ENCODE measurements at places on chromosomes 4 and X.

- DNase-seq = no peak
Observed at GRCh38 chr4:176805155-176805554, 12.4 kb upstream of the VEGFC start.

- no peak for DNase-seq
Observed at GRCh38 chrX:21524008-21524407, 134.1 kb downstream of the KLHL34 start.

GRCh38 chrX:19907794-19908193 is 20.4 kb upstream of the SH3KBP1 start:
- DNase-seq = no peak

DNA sequence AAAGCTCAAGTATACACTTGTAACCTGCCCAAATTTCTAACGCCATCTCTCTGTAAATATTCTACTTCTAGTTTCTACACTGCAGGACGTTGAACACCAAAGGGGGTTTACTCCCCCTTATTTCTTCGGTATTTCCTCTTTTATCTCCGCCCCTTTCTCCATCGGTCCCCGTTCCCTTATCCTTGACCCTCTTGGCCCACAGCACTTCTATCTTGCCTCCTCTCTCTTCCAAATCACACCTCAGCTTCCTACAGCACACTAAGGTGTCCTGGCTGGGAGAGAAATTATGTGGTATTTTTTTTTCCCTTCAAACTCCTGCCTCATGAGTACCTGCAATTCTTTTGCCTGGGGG is 715 bp downstream of the ZMAT1 start:
- DNase-seq = no peak

GRCh38 chr4:114378305-114378903 is 220.2 kb upstream of the UGT8 start:
- no peak for DNase-seq

- no peak for DNase-seq
Observed at GRCh38 chrX:38847206-38847902, 46.1 kb downstream of the MID1IP1 start.

DNA sequence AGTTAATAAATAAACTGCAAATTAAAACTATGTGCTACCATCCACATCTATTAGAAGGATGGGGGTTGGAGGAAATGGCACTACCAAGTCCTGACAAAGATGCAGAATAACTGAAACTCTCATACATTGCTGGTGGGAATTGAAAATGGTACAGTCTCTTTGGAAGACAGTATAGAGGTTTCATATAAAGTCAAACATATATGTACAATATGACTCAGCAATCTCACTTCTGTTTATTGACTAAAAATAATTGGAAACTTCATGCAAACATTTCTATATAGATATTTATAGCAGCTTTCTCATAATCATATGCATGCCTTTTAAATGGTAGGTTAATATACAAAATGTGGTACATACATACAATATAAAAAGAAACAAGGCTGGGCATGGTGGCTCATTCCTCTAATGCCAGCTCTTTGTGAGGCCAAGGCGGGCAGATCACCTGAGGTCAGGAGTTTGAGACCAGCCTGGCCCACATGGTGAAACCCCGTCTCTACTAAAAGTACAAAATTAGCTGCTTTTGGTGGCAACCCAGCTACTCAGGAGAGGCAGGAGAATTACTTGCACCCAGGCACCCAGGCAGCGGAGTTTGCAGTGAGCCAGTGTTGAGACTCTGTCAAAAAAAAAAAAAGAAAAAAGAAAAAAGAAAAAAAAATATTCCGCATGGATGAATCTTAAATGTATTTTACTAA is 225.0 kb upstream of the CXXC4 start:
- DNase-seq = no peak

GRCh38 chrX:68086709-68087108 is 346.6 kb downstream of the OPHN1 start:
- DNase-seq = no peak

GRCh38 chrX:132401935-132402334 is 86.9 kb downstream of the MBNL3 start:
- no peak for DNase-seq

- DNase-seq = no peak
Observed at GRCh38 chr4:15754323-15754722, 23.8 kb upstream of the CD38 start.

DNA sequence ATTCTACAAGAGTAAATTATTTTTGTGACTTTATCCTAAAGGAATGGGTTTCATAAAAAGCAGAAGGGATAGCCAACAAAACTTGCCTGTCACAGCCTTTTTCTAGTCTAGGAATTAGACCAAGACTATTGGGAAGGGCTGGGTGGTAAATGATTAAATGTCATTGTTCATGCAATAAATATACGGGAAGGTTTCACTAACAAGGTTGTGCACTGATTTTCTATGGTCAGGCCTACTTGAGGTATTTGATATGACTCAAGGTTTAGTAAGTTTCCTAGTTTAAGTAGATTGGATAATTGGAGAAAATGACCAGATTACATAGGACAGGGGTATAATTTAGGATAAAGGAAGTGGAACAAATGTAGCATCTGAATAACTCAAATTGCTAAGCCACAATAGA is 249.1 kb upstream of the BMP3 start:
- DNase-seq = no peak

DNA sequence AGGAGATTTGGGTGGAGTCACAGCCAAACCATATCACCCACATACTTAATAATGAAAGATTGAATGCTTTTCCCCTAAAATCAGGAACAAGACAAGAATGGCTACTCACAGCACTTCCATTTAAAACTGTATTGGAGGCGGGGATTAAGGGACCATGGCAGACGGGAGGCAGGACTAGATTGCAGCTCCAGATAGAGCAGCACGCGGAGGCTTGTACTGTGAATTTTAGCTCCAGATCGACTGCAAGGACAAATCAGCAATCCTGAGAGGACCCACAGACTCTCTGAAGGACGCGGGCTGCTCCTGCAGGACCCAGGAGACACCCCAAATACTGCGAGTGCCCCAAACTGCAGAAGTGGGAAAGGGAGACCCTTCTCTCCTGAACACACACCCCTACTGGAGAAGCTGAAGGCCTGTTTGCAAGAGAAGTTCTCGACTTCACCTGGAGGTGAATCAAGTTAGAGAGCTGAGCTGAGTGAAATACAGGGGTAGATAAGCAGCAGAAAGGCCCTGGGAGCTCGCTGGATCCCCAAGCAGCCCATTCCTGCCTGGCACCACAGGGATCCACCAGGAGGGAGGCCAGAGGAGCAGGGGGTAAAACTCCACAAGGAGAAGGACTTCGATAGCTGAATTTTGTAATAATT is 207.4 kb upstream of the INTU start:
- no peak for DNase-seq

- DNase-seq = no peak
Observed at GRCh38 chr4:7060346-7061150, 7.3 kb downstream of the GRPEL1 start.

DNA sequence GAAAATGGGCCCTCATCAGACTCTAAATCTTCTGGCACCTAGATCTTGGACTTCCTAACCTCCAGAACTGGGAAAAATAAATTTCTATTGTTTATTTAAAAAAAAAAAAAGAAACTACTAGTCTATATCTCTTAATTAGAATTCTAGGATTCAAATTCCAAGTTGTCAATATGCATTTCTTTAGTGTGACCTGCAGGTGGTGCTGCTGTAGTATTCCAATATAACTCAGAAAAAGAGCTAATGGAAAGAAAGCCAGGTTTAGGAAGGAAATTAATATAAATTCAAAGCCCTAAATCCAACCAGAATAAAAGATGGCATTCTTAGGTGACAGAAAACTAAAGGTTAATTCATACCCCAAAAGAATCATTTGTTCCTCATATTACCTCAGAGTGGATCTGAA is 80.0 kb upstream of the NALF2 start:
- no peak for DNase-seq

DNA sequence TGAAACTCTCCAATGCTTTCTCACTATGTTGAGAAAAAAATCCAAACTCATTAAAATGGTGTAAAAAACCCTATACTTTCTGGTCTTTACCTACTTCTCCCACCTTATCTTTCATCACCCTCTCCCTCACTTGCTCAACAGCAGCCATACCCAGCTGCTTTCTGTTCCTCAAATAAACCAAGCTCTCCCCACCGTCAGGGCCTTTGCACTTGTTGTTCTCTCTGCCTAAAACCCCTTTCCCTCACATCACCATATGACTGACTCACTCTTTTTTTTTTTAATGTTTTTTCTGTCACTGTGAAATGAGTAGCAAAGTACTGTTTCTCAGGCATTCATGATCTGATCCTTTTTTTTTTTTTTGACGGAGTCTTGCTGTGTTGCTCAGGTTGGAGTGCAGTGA is 122.3 kb upstream of the TMEM164 start:
- DNase-seq = no peak

GRCh38 chrX:119236623-119237561 is 807 bp downstream of the PGRMC1 start:
- DNase-seq = peak; percentile 8

- no peak for DNase-seq
Observed at GRCh38 chrX:38929966-38930421, 128.7 kb downstream of the MID1IP1 start.

- DNase-seq = no peak
Observed at GRCh38 chrX:136220540-136220939, 30.7 kb downstream of the MAP7D3 start.

DNA sequence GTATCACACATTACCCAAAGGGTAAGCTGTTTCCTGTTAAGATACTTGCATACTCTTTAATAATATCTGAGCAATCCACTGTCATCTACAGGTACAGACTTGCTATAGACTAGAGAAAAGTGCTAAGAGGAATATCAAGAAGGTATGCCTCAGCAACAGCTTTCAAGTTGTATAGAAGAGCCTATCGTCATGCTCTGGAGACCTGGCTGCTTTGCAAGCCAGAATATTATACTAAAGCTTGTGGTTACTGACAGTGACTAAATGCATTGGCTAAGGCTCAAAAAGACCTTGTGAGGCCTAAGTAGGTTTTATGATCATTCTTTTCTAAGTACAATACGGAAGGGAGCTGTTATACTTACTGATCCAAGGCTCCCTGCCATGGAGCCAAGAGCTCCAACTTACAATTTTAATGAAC is 11.3 kb downstream of the LAMP2 start:
- DNase-seq = no peak

DNA sequence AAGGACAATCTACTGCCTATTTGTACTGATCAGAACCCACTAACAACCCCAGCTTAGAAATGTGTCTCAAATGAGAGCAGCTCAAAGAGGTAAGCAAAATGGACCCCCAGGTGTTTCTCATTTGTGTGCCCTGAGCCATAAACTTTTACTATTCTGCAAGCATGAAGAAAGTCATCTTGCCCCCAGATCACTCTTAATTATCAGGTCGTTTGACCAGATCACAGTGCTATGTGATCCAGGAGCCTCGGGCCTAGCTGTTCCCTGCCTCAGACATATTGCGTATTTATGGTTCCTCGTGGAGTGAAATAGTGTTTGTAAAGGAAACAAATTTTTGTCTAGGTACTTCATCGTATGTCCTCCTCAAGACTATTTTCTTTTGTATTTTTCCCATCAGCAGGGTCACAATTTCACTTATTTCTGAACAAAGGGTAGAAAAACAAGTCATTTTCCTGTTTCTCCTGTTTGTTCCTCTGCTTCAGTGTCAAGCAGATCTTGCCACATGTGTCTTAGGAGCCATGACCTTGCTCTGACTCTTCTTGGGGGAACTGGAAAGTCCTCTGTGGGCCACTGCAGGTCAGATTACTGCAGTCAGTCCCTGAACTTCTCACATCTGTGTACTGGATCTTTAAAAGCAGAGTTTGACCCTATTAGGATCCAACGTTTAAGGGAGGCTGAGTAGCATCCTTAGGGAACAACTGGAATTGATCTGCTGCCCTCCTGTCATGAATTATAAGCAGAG is 194.9 kb downstream of the PALLD start:
- DNase-seq = no peak

- peak; percentile 36 for DNase-seq
Observed at GRCh38 chr4:24488399-24489164, 95.8 kb downstream of the DHX15 start.

DNA sequence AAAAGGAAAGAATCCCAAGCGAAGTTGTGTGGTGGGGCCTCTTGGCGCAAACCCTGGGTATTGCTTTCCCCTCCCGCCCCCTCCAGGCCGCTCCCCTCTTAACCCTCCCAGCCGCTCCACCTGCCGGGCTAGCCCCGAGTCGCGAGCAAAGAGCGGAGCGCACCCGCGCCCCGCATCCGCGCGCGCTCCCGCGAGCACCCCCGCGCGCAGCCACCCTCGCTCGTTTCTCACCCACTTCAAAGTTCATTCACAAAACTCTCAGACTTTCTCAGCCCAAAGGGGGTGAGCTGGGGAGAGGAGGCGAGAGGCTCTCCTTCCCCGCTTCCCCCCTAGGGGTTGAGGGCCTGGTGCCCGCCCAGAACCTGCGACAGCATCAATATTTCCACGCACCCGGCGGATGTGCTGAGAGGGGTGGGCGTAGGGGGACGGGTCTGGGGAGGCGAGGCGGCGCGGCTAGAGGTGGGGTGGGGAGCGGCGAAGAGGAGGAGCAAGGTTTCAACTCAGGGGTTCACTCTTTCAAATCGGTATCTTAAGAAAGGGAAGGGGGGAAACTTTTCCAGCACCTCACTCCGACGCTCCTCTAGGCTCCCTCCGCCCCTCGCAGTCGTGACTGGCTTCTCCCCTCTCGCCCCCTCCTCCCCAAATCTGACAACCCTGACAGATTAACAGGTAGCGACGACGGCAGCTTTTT is 1.8 kb downstream of the MAML3 start:
- peak; percentile 51 for DNase-seq

- DNase-seq = no peak
Observed at GRCh38 chr4:182062936-182063335, 180.3 kb upstream of the TENM3 start.

- DNase-seq = no peak
Observed at GRCh38 chr4:78780093-78780492, 3.9 kb downstream of the BMP2K start.

GRCh38 chr4:46909078-46909477 is at the start of gene COX7B2:
TSS of gene COX7B2 (minus strand) at chr4:46909245. CDS start at chr4:46735192, 174,053 bp downstream.
- no peak for DNase-seq

DNA sequence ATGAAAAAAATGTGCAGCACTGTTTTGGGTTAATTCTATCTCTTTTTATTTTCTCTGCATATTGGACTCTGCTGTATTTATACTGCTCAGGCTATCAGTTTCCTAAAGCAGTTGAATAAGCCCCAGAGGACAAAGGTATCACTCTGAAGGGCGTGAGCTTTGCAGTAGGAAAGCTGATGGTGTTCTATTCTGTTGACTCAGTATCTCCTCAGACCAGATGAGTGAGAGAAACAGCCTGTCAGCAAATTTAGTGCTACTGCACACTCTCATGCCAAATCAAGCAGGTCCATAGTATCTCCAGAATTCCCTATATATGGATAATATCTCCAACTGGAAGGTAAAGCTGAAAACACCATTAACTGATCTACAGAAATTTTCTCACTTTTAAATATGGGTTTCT is 132.3 kb upstream of the UGT8 start:
- no peak for DNase-seq

DNA sequence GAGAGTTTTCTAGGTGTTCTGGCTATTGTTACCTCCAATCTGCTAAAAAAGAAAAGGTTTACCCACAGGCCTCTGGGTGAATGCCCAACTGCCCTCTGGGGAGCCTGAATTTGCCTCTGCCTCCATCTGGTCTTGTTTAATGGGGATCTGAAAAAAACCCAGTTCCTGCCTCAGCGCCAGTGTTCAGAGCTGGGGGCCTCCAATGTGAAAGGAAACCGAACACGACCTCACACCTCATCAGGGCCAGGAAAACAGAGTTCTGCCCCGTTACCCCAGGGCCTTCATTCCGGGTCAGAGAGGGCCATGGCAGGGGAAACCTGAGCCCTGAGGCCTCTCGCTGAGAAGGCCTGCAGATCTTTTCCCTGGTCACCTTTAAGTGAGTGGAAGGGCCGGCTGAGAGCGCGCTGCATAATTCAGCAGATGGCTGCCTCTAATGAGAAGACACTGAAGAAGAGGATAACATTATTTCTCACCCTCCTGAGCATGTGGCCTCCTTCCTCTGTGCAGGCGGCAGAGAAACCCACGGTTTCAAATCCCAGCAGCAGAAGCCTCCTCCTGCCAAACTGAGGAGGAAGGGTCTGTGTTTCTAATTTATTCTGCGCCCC is 6.8 kb downstream of the SEPTIN6 start:
- no peak for DNase-seq

Data from activated CD4-positive, alpha-beta T cell treated with anti-CD3 and anti-CD28 coated beads, Interleukin-2, amount 50 U/mL, for 24 hours (primary cell).